Activated T-cell treated with anti-CD3 and anti-CD28 coated beads for 4 hours (primary cell): ENCODE measurements at places on chromosomes 13 and 19.
A peak's percentile ranks its signal among the peaks of the same experiment; 100 is the strongest.

GRCh38 chr13:100234524-100235136 is 145.7 kb downstream of the PCCA start:
- DNase-seq: no peak

DNA sequence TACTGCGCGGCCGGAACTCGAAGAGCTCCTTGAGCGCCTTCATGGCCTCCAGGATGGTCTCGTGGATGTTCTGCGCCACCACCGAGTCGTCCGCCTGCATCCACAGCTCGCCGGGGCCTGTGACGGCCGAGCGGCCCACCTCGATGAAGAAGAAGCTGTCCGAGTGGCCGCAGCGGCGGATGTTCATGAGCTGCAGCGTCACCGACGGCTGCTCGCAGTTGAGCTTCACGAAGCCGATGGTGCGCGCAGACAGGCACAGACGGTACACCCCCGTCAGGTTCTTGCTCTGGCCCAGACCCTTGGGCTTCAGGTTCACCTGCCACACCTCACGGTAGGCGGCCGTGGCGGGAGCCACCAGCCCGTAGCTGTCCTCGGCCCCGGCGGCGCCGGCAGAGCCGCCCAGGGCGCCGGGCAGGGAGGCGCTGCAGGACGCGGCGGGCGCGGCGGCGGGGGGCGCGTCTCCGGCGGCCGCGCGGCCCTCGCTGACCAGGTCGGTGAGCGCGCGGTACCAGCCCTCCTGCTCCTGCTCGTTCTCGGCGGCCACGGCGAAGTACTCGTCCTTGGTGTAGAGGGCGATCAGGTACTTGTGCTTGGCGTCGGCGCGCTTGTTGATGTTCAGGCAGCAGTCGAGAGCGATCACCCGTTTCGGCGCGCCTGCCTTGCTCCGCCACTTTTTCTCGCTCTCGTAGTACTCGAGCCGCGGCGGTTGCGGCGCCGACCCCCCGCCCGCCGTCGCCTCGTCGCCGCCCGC is 1.1 kb downstream of the IRS2 start:
- DNase-seq: no peak

GRCh38 chr19:43673637-43674036 is 3.7 kb upstream of the PLAUR start:
- no peak for DNase-seq

- DNase-seq: no peak
These were observed 4.3 kb downstream of the RGCC start for GRCh38 chr13:41461527-41462139.

DNA sequence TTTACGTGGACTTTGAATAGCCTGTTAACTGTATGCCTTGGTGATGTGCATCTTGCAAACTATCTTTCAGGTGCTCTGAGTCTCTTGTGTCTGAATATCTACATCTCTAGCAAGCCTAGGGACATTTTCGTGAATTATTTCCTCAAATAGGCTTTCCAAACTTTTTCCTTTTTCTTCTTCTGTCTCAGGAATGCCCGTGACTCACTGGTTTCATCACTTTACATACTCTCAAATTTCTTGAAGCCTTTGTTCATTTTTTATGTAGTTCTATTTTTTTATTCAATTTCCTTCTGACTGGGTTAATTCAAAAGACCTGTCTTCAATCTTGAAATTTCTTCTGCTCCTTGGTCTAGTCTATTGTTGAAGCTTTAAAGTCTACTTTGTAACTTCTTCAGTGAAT is 332.2 kb downstream of the OXGR1 start:
- DNase-seq: no peak

DNA sequence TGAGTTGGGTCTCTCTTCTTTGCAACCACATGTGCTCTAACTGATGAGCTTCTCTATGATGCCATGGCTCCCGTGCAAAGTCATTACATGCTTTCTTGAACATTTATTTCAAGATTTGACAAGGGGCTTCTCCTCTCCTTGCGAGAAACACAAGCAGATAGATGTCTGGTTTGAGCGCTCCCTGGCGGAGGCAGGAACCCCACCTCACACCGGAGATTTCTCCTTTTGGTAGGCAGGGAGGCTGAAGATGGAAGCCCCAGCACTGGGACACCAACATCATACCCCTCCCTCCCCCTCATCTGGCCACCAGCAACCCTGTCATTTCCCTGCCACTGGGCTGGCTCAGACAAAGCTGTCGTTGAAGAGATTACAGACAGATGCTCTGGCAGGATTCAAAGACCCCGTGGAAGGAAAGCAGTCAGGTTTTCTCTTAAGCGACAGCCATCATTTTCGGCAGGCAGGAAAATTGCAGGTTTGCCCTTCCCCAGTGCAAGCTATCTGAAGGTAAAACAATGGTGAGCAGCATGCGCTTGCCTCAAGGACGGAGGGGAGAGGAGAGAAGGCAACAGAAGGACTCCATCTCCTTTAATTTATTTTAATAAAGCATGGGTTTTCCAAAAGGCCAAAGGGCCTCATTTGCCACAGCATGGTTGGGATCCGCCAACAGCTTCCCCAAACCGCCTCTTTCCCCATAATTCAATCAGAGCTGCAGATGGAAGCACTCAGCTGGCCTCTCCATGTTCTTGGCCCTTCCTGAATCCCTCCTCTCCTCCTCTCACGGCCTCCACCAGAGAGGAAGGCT is 344.1 kb upstream of the TSHZ3 start:
- no peak for DNase-seq

GRCh38 chr13:33174491-33174890 is 111.1 kb downstream of the STARD13 start:
- DNase-seq: no peak

DNA sequence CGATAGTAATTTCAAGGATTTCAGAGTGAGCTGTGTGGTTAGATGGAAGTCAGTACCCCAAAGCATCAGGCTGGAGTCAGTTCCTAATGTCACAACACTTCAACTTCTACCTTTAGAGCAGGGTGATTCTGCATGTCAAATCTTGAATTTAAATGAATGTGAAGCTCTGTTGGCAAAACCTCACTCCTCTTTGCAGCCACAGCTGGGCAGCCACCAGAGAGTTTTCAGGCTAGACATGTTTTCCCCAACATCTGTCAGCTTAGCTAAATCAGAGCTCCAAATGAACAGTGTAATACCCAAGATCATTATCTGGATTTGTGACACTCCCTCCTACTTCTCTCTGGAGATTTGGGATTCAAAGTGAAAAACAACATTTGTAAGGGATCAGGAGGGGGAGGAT is 33.7 kb upstream of the OLFM4 start:
- no peak for DNase-seq

DNA sequence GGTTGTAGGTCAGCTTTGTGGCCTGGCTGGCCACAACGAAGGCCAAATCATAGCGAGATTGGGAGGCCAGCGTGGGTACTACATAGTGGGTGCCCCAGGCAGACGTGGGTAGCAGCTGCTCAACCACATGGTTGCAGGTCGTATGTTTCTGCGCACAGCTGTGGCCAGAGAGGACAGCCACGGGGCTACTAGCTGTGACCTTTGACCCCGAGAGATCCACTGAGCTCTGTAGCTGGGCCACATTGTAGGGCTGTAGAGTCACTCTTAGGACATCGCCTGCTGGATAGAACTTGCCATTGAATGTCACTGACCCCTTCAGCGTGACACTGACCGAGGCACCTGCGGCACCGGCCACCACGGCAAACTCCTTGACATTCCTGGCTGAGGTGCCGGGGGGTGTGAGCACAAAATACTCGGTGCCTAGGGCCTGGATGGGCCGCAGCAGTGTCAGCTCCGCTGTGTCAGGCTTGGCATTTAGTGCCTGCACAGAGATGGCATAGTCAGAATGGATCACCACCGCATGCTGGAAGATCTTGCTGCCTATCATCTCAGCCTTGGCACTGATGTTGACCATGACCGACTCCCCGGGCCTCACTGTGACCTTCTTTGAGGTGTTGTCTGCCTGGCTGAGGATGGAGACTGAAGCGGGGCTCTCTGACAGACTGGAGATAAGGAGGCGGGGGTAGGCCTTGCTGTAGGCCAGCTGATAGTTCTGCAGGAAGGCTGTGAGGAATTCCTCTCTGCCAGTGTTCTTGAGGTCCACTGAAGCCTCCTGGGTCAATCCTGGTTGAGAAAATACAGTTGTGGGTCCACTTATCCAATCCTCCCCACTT is 6.7 kb downstream of the FCGBP start:
- DNase-seq: no peak

DNA sequence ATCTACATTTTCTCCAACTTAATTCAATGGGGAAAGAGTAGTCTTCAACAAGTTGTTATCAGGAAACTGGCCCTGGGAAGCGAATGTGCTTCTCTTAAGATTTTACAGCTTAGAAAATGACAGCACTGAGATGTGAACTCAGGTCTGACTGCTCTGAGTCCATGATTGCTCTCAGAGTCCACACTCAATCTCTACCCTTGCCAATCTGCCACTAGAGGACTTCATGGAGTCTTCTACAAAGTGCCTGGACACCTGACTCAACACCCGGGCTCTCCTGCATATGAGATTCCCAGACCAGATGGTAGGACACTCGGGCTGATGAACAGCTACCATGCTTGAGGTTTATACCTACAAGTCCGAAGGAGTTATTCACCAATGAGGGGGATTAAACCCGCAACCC is 74.8 kb downstream of the ABCC4 start:
- no peak for DNase-seq

GRCh38 chr19:45693106-45693788 is 781 bp downstream of the QPCTL start:
- peak; percentile 75 for DNase-seq

- no peak for DNase-seq
These were observed 49.2 kb upstream of the RGCC start for GRCh38 chr13:41408121-41408520.

DNA sequence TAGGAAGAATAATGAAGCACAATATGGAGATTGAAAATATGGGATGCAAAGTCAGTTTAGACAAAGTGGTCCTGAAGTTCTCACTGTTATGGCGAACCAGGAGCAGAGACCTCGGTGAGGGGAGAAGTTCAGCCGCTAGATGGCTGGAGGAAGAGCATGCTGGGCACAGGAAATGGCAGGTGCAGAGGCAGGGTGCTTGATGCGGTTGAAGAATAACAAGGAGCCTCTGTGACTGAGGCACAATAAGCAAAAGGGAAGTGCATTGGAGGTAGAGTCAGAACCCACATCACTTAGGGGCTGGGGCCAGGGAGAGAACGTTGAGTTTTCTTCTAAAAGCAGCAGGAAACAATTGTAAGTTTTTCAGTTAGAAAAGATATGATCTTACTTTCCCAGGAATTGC is 1725.2 kb downstream of the EFNB2 start:
- no peak for DNase-seq

GRCh38 chr13:45872566-45872965 is 21.0 kb upstream of the SIAH3 start:
- no peak for DNase-seq

GRCh38 chr19:51136851-51137551 is 5.1 kb upstream of the SIGLEC7 start:
- DNase-seq: no peak

GRCh38 chr19:35279985-35280821 is 2.1 kb upstream of the HAMP start:
- no peak for DNase-seq

DNA sequence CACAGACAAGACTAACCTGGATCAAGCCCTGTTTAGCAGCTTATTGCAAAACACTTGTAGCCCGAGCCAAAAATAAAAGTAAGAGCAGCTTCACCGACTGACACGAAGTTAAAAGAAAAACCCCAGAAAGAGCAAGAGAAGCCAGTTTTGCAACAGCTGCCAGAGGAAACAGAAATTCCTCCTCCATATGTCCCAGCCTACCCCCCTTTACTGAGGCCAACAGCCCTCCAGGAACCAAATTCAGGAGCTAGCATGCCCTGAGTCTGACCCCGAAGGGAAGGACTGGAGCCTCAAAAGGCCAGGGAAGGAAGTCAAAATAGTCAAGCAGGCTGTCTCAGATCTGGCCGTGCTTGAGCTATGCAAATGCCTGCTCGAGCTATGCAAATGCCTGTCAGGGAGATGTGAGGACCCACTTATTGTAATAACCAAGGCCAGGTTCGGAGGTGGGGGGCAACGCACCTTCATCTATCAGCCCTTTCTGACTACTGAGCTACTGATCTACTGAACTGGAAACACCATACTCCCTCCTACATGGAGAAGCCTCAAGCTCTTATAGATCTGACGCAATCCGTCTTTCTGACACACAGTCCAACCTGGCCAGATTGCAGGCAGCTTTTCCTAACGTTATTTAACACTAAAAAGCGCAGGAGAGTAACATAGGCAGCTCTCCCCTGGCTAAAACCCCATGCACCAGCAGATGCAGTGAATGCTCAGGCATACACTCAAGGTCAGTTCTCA is 6.7 kb downstream of the SIGLEC11 start:
- no peak for DNase-seq

- no peak for DNase-seq
These were observed 22.3 kb upstream of the CSNK1A1L start for GRCh38 chr13:37127691-37128241.

DNA sequence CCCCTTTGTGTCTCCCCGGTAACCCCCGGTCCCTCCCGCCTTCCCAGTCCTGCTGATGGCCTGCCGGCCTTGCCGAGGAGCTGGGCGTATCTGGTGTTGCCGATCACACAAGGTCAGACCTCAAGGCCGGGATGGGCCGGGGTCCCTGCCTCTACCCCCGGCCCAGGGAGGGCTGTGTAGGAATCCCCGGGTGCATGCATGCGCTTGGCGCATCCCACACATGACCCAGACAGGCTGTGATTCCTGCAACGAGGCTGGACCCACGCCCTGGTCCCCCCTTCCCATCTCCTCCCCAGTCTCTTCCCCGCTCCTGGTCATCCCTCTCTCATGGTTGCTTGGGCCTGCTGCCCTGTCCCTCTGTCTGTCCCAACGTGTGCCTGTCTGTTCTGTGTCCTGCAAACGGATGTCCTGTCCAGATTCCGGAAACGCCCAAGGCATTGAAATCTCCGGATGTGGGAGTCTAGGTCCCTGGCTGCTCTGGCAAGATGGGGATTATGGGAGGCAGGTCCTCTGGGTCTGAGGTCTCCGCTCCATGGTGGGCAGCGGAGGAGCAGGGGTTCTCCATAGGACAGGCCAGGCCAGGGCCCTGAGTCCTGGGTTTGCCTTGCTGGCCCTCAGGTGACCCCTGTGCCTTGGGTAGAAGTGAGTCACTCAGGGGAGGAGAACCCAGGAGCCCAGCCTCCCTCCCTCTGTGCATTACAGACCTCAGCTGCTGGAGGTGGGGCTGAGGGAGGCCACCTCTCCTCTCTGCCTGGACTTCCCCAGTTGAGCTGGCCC is 1.6 kb downstream of the PKN1 start:
- DNase-seq: no peak

GRCh38 chr19:45643927-45644771 is 5.0 kb upstream of the EML2 start:
- no peak for DNase-seq

- no peak for DNase-seq
These were observed 250.8 kb upstream of the EDNRB start for GRCh38 chr13:78169386-78169785.
